ENCODE measurements at places on chromosomes 3 and 15. TPM values are rescaled to one million over a fixed set of nuclear protein-coding genes. Genes with fewer than 3 reads are reported as not detected.

Gene RPL22L1
- 10.3 TPM for total RNA-seq

Gene C2CD4A
- total RNA-seq, result 2.8 TPM

DNA sequence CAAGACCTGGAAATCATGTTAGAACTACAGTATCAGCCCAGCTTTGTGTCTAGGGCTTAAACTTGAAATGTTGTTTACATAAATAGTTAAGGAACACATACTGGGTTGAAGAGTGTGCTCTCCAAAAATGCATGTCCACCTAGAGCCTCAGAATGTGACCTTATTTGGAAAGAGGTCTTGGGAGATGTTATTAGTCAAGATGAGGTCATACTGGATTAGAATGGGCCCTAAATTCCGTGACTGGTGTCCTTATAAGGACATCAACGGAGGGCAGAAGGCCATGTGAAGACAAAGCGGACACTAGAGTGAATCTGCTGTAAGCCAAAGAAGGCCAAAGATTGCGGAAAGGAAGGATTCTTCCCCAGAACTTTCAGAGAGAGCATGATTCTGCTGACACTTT, 759.2 kb upstream of the CFAP20DC start:
- no peak for DNase-seq

Gene OR5K2
- total RNA-seq, result not detected

- DNase-seq, result no peak
These were observed 147.4 kb upstream of the BCHE start for GRCh38 chr3:165984589-165984988.

DNA sequence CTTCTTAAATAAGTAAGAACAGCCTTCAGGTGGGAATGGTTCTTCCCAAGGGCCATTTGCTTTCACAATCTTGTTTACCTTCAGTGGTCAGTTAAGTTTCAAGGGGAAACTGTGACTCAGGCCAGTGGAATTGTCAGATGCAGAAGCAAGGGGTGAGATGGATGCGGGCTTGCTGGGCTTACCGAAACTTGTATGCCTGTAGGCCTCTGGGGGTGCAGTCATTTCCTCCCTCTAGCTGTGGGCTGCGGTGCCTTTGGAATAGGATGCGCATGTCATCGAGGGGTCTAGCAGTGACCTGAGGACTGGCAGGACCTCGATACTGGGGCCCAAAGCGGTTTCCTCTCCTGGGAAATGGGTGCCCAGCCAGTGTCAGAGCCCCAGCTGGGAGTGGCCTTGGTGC, 121.6 kb downstream of the EEFSEC start:
- DNase-seq, result no peak
